ENCODE measurements at places on chromosomes 2 and 18. TPM values are rescaled to one million over a fixed set of nuclear protein-coding genes. Genes with fewer than 3 reads are reported as not detected.

The DSC3 gene
- total RNA-seq, result 0.08 TPM

The NCKAP5 gene
- total RNA-seq, result 4.3 TPM

The WNT10A gene
- total RNA-seq, result not detected

The ARHGAP15 gene
- 4.2 TPM for total RNA-seq

The KIF5C gene
- total RNA-seq, result 0.87 TPM

The MARCO gene
- 19.7 TPM for total RNA-seq

The PSMA8 gene
- 0.14 TPM for total RNA-seq
